NCI-H524 treated with DMSO at 0.1 percent for 48 hours (cell line): ENCODE measurements at places on chromosomes 3 and 15.

DNA sequence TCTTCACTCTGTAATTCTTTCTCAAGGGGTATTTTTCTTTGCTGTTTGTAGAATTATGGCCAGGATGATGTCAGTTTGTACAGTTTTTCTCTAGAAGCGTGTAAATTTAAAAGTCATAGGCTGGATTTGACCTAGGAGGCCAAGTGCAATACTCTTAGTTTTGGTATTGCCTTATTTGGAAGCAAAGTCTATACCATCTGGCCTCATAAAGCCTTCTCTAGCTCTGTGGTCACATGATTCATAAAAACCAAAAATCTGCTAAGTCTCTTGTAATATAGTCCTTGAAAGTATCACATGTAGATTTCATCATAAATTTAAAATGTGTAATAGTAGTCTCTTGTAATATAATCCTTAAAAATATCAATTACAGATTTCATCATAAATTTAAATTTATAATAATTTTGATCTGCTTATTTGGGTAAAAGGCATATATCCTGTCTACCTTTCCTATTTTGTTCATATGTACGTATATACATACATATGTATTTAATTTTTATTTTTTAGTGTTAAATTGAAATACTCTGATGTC, 25.6 kb downstream of the TEX9 start:
- no peak for DNase-seq

DNA sequence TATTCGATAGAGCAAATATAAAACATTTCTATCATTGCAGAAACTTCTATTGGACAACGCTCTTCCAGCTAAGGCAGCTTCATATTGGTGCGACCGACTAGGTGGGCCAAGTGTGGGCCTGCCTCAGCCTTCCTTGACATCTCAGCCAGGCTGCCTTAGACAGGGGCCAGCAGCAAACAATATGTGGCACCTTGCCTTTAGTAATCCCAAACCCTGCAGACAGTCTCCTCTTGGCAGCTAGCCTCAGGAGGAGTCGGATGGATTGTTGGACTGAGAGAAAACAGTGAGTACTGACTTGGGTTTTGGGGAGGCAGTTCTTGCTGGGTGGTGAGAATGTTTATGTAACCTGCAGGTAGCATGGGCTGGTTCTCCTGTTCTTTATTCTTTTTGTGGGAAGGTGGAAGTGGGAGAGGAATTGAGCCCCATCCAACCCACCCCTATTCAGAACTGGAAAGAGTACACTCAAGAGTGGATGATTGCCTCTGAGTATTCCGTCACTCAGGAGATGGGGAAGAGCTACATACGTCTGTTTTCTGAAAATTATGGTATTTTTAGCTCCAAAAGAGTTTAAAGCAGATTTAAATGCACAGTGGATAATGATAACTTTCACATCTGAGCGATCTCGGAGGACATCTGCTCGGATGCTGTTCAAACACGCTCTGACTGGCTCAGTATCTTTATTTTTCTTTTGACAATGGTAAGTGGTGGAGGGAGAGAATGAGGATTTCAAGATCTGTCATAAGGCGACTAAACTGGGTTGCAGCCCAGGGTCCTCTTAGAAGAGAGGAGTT, 47.2 kb downstream of the GPD1L start:
- no peak for DNase-seq

DNA sequence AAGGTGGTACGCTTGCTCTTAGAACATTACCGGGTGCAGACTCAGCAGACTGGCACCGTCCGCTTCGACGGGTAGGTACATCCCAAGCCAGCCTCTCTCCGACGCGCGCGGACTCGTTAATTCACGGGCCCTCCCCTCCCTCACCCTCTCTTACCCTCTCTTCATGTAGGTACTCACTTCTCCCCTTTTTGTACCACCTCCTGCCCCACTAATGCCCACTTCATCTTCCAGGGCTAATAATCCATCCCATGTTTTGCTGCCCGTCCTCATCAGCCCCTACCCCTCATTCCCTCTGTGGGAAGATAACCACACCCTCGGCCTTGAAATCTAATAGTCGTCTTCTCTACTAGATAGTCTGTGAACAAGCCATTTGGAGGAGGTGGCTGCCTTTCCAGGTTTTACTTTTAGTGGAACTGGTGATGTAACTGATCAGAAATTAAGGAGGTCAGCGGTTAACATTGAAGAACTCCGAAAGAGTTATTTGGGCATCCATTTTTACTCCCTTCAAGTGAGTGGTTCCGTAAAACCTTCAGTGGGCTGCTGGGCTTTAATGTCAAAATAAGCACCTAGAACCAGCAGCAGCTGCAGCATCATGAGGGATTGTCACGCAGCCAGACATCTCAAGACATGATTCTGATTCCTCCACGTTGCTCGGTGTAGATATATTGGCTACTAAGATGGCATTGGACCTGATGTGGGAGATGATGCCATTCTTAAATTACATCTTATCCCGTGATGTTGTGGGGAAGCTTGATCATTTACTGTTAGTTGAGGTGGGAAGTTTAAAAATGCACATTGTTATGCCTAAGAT, 1.3 kb downstream of the FEM1B start:
- peak; percentile 16 for DNase-seq

GRCh38 chr15:85401108-85401774, 20.8 kb downstream of the AKAP13 start:
- DNase-seq: no peak

GRCh38 chr3:9666704-9667445, 17.6 kb downstream of the MTMR14 start:
- DNase-seq: no peak
